H7 (cell line): ENCODE measurements at places on chromosomes 5 and 9. TPM values are rescaled to one million over a fixed set of nuclear protein-coding genes. Genes with fewer than 3 reads are reported as not detected.
A peak's percentile ranks its signal among the peaks of the same experiment; 100 is the strongest.

Gene CDKN2B-AS1
- 0.07 TPM in 1 of 2 replicates, not detected in the other for total RNA-seq

Gene ADAMTS6
- total RNA-seq: 1.3 and 1.5 TPM in 2 replicates

Gene FYB1
- total RNA-seq: not detected in 2 replicates

GRCh38 chr5:146848133-146848532 is 30.4 kb downstream of the PPP2R2B start:
- no peak for DNase-seq

- DNase-seq: no peak
Observed at GRCh38 chr9:133754688-133755227, 16.6 kb upstream of the SARDH start.

GRCh38 chr5:14447958-14448911 is 133.4 kb upstream of the OTULINL start:
- peak; percentile 55 for DNase-seq

GRCh38 chr9:78775696-78776295 is 478.9 kb downstream of the PSAT1 start:
- no peak for DNase-seq

DNA sequence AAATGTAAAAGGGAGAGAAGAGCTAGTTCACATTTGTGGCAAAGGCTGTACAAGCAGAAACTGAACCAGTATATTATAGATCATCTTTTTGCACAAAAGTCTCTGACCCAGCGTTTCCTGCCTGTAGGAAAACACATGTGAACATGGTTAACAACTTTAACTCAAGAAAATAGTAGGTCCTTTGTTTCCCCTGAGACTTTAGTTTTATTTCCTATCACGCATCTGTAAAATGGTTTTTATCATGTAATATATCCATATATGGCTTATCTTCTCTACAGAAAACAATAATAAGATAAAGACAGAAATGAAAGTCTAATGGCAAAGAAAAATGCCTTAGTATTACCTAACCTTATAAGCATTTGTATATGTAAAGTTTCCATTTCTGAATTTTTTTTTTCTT is 2.7 kb downstream of the KIF3A start:
- no peak for DNase-seq

- DNase-seq: no peak
Observed at GRCh38 chr9:15935661-15936305, 382.9 kb downstream of the CCDC171 start.

DNA sequence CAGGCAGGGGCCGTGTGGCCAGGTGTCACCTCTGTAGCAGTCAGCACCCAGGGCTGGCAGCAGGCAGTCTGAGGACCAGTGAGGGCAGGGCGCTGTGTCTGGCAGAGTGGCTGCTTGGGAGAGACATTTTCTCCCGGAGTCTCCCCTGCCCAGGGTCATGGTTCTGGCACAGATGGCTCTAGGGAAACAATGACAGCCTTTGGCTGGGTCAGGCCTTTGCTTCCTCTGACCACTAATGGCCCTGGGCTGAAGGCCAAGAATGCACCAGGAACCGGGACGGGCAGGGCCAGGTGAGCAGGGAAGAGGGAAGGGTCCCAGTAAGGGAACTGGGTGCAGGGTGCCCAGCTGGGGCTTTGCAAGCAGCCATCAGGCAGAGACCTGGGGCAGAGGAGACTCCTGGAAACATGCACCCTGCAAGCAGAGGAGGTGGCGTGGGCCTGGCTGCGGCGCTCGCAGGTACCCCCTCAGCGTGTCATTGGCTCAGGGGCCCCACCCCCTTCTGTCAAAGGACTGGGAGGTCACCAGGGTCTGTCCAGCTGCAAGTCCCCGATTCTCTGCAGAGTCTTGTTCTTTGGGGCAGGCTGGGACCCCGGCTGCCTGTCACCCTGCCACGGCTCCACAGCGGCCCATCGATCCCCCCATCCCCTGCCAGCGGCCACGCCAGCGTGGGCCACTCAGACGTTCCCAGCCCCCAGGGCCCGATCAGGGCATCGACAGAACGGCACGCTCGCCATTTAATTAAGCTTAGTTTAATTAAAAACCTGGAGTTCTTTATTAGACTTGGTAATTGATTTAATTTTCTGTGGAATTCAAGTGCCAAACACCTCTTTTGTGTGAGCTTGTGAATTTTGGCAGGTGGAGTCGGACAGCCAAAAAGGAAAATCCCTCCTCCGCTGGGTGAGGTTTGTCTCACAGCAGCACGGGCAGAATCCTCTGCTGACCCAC is 18.9 kb upstream of the TMEM250 start:
- DNase-seq: peak; percentile 69
